ENCODE measurements at places on chromosomes 7 and 10.
A peak's percentile ranks its signal among the peaks of the same experiment; 100 is the strongest.

DNA sequence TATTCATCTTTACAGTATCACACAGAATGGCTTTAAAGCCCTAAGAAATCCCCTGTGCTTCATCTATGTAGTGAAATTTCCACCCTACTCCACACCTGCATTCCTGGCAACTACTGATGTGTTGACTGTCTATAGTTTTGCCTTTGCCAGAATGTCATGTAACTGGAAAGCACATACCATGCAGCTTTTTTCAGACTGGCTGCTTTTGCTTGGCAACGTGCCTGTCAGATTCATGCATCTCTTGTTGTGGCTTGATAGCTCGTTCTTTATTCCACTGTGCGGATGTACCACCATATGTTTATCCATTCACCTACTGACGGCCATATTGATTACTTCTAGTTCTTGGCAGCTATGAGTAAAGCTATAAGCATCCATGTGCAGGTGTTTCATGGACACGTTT, 30.6 kb downstream of the RBM17 start:
- no peak for DNase-seq

DNA sequence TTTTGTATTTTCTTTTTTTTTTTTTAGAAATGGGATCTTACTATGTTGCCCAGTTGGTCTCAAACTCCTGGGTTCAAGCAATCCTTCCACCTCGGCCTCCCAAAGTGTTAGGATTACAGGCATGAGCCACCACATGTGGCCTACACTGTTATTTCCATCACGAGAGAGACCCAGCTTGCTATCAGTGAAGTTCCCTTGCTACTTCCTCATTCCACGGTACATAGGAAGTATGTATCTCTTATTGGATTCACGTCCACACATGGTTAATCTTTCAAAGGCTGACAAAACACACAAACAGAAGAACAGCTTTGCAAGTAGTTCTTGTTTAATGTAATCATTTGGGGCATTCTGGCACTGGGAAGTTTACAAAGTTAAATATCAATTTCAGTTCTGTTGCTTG, 50.9 kb downstream of the DCLRE1A start:
- no peak for DNase-seq

DNA sequence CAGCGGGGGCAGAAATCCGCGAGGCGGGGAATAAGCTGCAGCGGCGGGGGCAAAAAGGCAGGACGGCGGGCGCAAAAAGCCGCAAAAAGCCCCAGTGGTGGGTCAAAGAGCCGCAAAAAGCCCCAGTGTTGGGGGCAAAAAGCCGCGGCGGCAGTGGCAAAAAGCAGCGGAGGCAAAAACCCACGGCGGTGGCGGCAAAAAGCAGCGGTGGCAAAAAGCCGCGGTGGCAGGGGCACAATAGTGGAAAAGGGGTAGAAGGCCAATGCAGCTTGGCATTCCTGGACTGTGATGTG, 525.3 kb downstream of the ZNF33B start:
- DNase-seq: no peak

- DNase-seq: no peak
These were observed 49.1 kb upstream of the NPTX2 start for GRCh38 chr7:98567991-98568390.

DNA sequence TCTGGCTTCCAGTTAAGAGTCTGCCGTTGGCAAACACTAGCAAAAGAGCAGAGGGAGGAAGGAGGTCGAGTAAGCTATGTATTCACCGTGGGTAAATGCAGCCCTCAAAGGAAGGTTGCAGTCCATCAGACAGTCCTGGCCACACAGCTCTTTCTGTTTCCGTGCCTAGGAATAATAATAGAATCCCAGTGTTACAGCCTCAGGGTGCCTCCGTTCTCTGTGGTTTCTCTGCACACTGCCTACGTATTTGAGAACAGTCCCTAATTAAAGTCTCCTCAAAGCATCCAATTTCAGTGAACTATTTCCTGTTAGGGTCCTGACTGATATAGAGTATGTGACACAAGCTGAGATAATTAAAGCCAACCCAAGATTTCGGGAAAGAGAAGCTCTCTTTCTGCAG, 176.7 kb downstream of the GPAM start:
- DNase-seq: peak; percentile 83

GRCh38 chr7:24284699-24285506, 913 bp downstream of the NPY start:
- DNase-seq: no peak

GRCh38 chr7:83475420-83475819, 173.5 kb downstream of the SEMA3E start:
- DNase-seq: peak; percentile 41

- DNase-seq: no peak
These were observed 15.6 kb upstream of the MKRN1 start for GRCh38 chr7:140494867-140495266.

GRCh38 chr7:100435401-100436304, 644 bp downstream of the PPP1R35 start:
- DNase-seq: no peak

DNA sequence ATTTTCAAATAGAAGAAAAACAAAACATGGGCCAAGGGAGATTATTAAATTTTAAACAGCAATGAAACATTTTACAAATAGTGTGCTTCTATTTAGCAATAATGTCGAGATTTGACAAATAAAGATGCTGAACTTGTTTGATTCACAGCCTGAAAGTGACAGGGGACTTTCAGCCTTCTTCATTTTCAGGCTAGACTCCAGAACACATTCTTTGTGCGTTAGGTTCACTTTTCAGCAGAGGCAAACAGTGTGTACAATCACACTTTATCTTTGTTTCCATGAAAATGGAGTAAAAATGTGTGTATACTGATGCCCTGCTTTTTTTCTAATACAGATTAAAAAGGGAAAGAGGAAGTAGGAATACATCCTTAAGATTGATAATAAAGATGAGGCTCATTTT, 35.6 kb downstream of the FAM171A1 start:
- DNase-seq: no peak

DNA sequence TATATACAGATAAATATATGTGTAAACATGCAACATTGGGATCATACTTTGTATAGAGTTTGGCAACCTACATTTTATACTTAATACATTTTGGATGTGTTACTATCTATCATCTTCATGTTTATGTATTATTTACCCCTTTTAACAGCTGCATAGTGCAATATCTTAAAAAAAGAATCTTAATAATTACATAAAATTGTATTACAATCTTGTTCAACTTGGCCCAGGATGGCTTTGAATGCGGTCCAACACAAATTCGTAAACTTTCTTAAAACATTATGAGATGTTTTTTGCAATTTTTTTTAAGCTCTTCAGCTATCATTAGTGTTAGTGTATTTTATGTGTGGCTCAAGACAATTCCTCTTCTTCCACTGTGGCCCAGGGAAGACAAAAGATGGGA, 26.3 kb upstream of the PRPS1L1 start:
- DNase-seq: no peak

GRCh38 chr7:106839511-106839910, 25.6 kb upstream of the PIK3CG start:
- no peak for DNase-seq

DNA sequence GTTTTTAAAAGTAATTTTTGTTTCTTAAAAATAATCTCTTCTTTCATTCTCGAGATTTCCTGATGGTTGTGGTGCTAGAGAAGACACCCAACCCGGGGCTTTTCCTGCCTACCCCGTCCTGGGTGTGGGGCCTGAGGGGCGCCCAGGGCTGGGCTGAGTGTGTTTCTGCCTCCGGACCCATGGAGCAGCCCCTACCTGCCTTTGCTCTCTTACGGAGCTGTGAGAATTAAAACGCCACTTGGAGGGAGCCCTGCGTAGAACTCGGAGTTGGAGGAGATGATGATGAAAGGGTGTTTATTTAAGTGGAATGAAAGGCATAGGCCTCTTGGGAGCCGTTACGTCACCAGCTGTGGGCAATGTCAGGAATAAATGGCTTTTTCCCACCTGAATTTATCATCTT, 261.8 kb upstream of the SHH start:
- no peak for DNase-seq

- DNase-seq: peak; percentile 96
These were observed 829 bp upstream of the RPA3 start for GRCh38 chr7:7719236-7719635.

- DNase-seq: no peak
These were observed 317.8 kb upstream of the MTPN start for GRCh38 chr7:136294977-136295376.

- DNase-seq: peak; percentile 37
These were observed 33.4 kb upstream of the VWDE start for GRCh38 chr7:12436896-12437535.

DNA sequence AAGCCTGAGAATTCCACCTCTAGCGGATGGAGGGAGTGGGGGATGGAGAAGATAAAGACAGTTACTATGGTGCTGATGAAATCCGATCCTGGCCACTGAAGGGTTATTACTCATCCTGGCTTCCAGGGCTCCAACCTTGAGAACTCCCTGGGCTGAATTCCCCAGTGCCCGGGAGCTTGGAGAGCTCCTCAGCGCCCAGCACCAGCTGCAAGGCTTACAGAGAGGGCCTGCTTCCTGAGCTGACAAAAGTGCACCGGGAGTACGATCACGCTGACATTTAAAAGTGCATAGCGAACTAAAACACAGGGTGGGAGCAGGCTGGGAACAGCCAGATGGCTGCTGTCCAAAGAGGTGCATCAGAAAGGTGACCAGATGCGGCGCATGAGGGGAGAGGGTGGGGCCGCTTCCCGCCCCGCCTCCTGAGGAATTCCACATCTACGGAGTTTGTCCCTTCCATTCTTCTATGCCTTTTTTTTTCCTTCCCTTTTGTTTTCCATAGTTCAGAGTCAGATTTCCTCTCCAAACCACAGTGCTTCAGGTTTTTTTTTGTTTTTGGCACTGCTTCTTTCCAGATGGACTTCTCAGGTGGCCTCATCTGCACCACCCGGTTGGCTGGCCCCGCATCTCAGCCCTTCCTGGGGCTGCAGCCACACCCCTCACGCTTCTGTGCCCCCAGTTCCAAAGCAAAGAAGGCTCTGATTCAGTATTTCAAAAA, 62.4 kb upstream of the MKRN1 start:
- peak; percentile 61 for DNase-seq

DNA sequence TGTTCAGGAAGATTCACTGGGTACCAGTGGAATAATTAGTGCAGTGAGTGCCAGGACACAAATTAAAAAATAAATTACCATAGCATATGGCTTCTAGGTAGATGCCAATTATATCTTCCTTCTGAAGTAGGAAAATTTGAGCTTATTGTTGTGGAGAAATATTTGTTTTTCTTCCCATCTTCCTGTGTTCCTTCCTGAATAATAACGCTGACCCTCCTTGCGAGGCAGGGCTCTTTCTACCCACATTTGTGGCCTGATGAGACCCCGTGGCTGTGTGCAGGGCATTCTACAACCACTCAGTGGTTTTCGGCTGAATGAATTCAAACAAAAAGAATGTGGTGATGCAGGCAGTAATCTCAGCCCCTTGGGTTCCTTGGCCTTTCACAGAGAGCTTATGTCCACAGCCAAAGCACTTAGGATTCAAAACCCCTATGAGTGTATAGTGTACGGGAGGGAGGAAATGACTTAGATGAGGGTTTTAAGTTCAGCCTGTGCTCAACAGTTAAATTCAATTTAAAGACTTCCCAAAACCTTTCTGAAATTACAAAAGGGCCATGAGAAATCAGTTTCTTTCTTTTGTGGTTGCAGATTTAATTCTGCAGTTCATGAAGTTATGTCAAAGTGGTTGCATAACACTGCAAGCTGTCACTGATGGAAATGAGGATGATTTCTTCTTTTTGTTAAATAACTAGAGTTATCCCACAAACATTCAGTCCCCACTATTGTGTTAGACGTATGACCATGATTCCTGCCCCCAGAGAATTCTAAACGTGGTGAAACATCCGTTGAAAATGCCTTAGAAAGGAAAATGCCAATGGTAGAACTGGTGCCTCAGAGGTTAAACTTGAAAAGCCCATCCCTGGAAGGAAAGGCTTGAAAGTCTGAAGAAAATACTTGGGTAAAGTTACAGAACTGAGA, 255.3 kb downstream of the FZD1 start:
- DNase-seq: no peak

DNA sequence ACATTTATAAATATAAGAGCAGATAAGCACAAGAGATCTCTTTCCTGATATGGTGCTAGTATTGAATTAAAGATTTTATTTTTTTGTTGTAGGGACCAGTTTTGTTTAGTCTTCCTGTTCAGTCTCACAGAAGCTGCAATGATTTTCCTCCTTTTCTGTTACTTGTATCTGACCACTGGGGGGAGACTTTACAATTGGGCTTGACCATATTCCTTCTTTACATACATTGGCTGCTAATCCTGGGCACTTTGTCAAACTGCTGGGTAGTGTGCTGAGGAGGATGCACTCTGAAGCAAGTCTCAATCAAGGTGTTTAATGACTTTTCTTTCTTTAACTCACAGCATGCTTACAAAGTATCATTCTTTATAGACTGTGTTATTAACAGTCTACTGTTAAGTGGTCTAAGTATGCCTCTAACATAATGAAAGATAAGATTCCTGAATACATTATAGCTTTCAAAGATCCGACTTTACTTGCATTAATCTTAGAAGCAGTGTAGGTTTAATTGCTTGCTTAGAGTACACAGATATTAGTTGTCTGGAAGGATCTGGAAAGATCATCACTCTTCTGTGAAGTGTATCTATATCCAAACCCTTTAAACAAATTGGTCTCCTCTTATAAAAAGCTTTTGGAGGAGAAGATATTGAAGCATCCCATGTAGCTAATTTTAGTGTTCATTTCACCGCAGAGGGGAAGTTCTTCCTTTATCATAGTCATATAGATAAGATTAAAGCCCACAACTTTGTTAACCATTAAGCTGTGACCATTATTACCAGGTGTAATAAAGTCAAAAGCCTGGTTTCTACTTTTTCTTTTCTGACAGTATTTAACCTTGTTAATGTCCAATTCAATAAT, 3.1 kb downstream of the PALS2 start:
- peak; percentile 89 for DNase-seq

- DNase-seq: no peak
These were observed 140.7 kb downstream of the MTPAP start for GRCh38 chr10:30208330-30208729.

DNA sequence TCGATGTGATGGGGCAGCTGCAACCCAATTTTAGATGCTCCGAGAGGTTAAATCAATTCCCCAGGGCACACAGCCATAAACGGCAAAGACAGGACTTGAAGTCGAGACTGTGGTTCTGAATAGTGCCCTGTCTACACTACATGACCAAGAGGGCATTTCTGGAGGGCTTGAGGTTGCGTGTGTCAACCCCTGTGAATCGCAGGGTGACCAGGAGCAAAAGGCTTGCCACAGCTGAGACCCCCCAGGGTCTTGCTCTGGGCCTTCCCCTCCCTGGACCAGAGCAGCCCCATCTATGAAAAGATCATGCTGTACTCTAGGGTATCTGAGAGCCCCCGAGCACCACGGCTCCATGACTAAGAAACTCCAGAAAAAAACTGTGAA, 26.8 kb upstream of the RASGEF1A start:
- no peak for DNase-seq

DNA sequence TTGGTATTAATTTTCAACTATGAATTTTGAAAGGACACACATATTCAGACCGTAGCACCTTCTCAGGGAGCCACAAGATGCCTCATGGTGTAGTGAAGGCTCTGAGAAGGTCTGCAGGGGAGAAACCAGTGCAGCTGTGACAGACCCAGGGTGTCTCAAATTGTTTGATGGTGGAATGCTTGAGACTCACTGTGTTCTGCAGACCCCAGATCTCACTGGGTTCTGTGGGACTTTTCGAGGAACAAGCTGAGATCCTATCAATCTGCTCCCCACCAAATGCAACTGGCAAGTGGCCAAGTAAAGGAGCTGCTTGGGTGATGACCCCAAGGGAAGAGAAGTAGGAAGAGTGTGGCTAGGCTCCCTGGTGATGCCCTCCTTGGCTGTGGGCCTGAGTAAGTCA, 130.5 kb upstream of the UNC5B start:
- DNase-seq: no peak
